ENCODE measurements at places on chromosomes 12 and 14. TPM values are rescaled to one million over a fixed set of nuclear protein-coding genes. Genes with fewer than 3 reads are reported as not detected.

The GRIN2B gene
- total RNA-seq, result not detected

The DPF3 gene
- 1.7 TPM for total RNA-seq

The OR11H7 gene
- total RNA-seq, result not detected

The OVCH1 gene
- total RNA-seq, result not detected

The NANOG gene
- total RNA-seq, result 0.04 TPM

The CLEC1B gene
- total RNA-seq, result not detected

The CPSF6 gene
- total RNA-seq, result 99.9 TPM

The GLS2 gene
- not detected for total RNA-seq

The HIF1A gene
- 32.7 TPM for total RNA-seq

The TBC1D30 gene
- 0.55 TPM for total RNA-seq

The NRIP2 gene
- not detected for total RNA-seq

The LTBR gene
- total RNA-seq, result 67.2 TPM

The DCN gene
- 2.3 TPM for total RNA-seq

The OR4E2 gene
- not detected for total RNA-seq

The SYCP3 gene
- not detected for total RNA-seq

The A2ML1 gene
- total RNA-seq, result not detected

The TCTN2 gene
- 4.6 TPM for total RNA-seq

The SOX5 gene
- 11.9 TPM for total RNA-seq

The AHNAK2 gene
- 0.09 TPM for total RNA-seq

The KCNMB4 gene
- 0.11 TPM for total RNA-seq

The CMA1 gene
- total RNA-seq, result not detected

The ACADS gene
- total RNA-seq, result 17.2 TPM

The MANSC4 gene
- total RNA-seq, result not detected

The VTI1B gene
- 70.7 TPM for total RNA-seq

The FOXG1 gene
- total RNA-seq, result 3.0 TPM

The HSPA2 gene
- 0.16 TPM for total RNA-seq

The NOVA1 gene
- total RNA-seq, result not detected

The GPD1 gene
- 0.67 TPM for total RNA-seq

The MYF5 gene
- not detected for total RNA-seq

The SLCO1B1 gene
- total RNA-seq, result not detected

The KRT8 gene
- total RNA-seq, result 364 TPM
